ENCODE measurements at places on chromosomes 6 and 20.

DNA sequence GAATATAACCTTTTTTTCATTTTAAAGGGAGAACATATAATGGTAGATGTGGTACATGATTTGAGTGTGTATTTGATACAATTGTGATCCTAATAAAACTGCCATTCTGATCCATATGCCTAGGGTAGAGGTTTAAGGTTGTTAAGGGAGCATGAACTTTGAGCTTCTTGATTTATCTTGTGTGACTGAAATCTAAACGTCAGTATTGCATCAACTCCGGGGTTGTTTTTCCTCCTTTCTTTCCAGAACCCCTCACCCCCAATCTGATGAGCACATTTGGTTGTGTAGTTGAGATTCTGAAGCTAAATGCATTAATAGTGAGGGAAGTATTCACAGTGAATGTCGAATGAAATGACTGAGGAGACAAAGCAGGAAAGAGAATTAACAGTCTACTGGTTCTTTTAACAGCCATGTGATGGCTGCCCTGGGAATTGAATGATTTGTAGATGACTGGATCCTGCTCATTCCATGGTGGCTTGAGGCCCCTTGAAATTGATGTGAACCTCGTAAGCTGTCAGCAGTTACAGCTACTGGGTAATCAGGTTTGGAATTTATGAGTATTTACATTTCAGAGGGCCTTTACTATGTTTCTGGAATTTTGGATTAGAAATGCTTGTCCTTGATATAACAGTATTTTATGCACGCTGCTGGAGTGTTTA is 44.8 kb downstream of the FARS2 start:
- no peak for DNase-seq

GRCh38 chr20:8777911-8778310 is 291.0 kb upstream of the PLCB4 start:
- DNase-seq, result no peak

GRCh38 chr6:140594806-140595128 is 1220.3 kb upstream of the CITED2 start:
- DNase-seq, result no peak

- no peak for DNase-seq
Measured at GRCh38 chr6:40460380-40460779, 126.8 kb downstream of the LRFN2 start.

- no peak for DNase-seq
Measured at GRCh38 chr6:88251301-88251700, 85.2 kb upstream of the CNR1 start.

- DNase-seq, result no peak
Measured at GRCh38 chr6:16412982-16413381, 174.6 kb downstream of the GMPR start.

- no peak for DNase-seq
Measured at GRCh38 chr6:55874316-55874715, 1.1 kb downstream of the BMP5 start.

- DNase-seq, result no peak
Measured at GRCh38 chr6:111423055-111423633, 59.9 kb downstream of the REV3L start.

- no peak for DNase-seq
Measured at GRCh38 chr6:97947841-97948240, 664.8 kb upstream of the MMS22L start.

- DNase-seq, result peak; percentile 92
Measured at GRCh38 chr20:35600993-35601973, 14.3 kb upstream of the SPAG4 start.

DNA sequence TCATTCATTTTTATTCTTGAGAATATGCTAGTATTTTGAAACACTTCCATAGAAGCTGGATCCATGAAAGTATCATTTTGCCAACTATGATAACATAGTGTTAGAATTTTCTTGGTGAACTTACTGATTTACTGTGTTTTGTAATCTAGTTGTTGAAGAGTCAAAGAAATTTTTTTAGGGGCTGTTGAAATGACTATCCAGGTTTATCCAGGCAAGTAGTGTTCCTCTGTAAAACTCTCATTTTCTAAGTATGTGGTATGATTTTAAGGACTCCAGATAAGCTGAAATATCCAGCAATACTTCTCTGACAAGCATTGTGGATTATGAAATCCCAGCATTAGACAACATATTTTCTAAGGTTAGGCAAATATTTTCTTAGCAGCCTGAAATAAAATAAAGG is 95.9 kb downstream of the GRIK2 start:
- no peak for DNase-seq

- no peak for DNase-seq
Measured at GRCh38 chr6:31870385-31870921, 7.8 kb upstream of the NEU1 start.

DNA sequence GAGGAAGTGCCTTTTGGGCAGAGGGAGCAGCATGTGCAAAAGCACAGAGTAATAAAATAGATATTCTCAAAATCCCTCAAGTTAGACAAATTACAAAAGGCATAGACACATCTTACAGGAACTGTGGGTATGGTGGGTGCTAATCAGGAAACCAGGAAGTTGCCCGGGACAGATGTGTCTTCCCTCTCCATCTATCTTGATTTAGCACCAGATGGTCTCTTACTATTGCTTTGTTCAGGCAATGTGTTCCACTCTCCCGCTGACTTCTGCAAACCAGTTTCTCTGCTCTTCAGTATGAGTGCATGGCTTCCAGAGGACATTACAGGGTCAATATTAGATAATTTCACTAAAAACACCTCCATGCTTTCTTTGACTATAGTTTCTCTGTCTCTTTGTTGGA is 13.2 kb downstream of the CITED2 start:
- no peak for DNase-seq

Data from hindlimb muscle (tissue), 1 donor.